Smooth muscle cell of bladder (primary cell): ENCODE measurements at places on chromosomes 5 and 9. TPM values are rescaled to one million over a fixed set of nuclear protein-coding genes. Genes with fewer than 3 reads are reported as not detected.

RGMB gene
- total RNA-seq: 17.9 and 30.3 TPM in 2 replicates

UGT3A2 gene
- total RNA-seq: not detected in 2 replicates

CCDC127 gene
- 3.8 and 7.0 TPM in 2 replicates for total RNA-seq

IFNA13 gene
- total RNA-seq: not detected in 2 replicates

RMND5B gene
- 17.6 and 20.6 TPM in 2 replicates for total RNA-seq

SLC6A3 gene
- under 0.01 TPM in 1 of 2 replicates, not detected in the other for total RNA-seq

PCDHGA12 gene
- 9.1 and 11.7 TPM in 2 replicates for total RNA-seq

TAS2R1 gene
- total RNA-seq: not detected in 2 replicates

AK6 gene
- 32.0 and 41.4 TPM in 2 replicates for total RNA-seq

KCNIP1 gene
- total RNA-seq: not detected in 2 replicates

FBP2 gene
- not detected in 2 replicates for total RNA-seq

LRRTM2 gene
- total RNA-seq: 0.18 and 0.57 TPM in 2 replicates

TTC16 gene
- total RNA-seq: 0.09 and 0.14 TPM in 2 replicates

FGF1 gene
- 0.92 and 1.1 TPM in 2 replicates for total RNA-seq

TRIM14 gene
- 1.8 and 2.6 TPM in 2 replicates for total RNA-seq

SLC46A2 gene
- total RNA-seq: not detected in 2 replicates
